ENCODE measurements at places on chromosomes 1 and 21.
A peak's percentile ranks its signal among the peaks of the same experiment; 100 is the strongest.

DNA sequence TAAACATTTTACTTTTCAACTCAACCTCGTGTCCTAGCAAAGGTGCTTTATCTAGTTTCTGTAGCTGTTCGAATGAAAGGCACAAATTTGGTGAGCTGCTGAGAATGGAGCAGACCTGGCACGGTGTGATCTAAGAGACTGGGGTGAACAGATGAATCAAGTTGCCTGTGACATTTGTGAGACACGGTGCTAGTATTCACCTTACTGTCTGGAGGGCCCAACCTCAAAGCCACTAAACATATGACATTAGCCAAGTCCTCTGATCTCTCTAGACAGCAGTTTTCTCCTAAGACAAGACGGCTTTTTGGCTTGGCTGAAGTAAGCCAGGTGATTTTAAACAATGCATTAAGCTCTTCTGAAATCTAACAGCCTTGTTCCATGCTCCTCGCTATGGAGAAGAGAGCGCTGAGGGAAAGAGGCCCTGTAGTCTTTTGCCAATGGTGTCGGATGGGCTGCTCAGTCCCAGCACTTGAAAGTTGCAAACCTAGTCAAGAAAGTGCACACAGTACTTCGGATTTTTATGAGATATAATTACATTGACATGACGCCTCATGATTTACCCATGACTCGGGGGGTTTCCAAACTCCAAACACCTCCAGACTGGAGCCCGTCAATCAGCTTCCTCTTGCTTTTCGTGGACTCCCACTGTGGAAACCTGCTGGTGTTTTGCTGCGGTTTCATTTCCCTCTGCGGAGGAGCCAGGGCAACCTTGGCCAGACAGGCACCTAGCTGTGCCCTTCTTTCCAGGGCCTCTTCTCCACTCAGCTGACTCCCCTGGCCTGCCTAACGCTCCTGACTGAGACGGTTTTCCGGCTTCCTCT, 794 bp upstream of the TOR3A start:
- peak; percentile 26 for ATAC-seq

- ATAC-seq, result no peak
These were observed 17.5 kb upstream of the KIF14 start for GRCh38 chr1:200638073-200638472.

DNA sequence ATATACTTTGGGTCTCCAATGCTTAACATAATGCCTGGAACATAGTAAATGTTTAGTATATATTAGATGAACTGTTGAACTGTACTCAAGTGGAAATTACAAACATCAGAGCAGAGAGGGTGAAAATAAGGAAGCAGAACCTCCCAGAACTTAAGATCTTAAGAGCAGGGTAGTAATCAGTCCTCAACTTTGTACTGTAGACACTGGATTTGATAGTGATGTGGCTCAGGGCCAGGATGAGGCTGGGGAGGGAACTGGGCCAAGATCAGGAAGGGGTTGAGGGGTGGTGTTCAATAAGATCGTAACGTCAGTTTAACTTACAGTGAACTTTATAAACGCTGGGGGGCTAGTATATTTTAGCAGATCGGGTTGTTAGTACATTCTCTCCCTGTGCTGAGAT, 15.4 kb downstream of the MPZL1 start:
- no peak for ATAC-seq

GRCh38 chr1:38152351-38153065, 105.9 kb upstream of the POU3F1 start:
- ATAC-seq, result no peak

GRCh38 chr1:211831558-211832323, 1.2 kb upstream of the LPGAT1 start:
- no peak for ATAC-seq
